Stimulated activated CD8-positive, alpha-beta memory T cell treated with anti-CD3 and anti-CD28 coated beads, Interleukin-2, amount 100 ng/mL, for 48 hours (primary cell): ENCODE measurements at places on chromosomes 16 and 17.
A peak's percentile ranks its signal among the peaks of the same experiment; 100 is the strongest.

GRCh38 chr17:6913608-6914443, 82.0 kb upstream of the ALOX12 start:
- peak; percentile 73 for DNase-seq

- DNase-seq: no peak
These were observed 16.5 kb upstream of the NSMCE1 start for GRCh38 chr16:27284865-27285675.

GRCh38 chr16:87094556-87094865, 222.7 kb downstream of the C16orf95 start:
- DNase-seq: no peak

GRCh38 chr17:8397636-8398035, at the start of gene RNF222:
RNF222 (minus strand) TSS chr17:8397827; CDS start chr17:8393461, 4,366 bp downstream.
- DNase-seq: no peak

DNA sequence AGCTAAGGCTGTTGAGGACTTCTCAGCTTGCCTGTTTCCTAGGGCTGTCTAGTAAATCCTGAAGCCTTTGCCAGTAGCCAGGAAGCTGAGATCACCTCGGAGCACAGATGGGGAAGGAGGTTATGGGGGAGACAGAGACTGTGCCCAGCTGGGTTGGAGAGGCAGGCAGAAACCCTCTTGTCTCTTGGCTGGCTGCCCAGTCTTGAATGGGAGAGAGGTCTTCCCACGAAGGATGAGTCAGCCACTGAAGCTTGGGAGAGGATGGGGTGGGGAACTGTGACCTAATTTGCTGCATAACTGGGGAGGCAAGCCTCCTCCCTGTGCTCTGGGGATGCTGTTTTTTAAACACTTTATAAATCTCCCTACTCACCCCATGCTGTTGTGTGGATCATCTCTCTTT, 69.8 kb downstream of the SHISA9 start:
- DNase-seq: no peak

- no peak for DNase-seq
These were observed 31.7 kb upstream of the KCNJ2 start for GRCh38 chr17:70137451-70138230.

DNA sequence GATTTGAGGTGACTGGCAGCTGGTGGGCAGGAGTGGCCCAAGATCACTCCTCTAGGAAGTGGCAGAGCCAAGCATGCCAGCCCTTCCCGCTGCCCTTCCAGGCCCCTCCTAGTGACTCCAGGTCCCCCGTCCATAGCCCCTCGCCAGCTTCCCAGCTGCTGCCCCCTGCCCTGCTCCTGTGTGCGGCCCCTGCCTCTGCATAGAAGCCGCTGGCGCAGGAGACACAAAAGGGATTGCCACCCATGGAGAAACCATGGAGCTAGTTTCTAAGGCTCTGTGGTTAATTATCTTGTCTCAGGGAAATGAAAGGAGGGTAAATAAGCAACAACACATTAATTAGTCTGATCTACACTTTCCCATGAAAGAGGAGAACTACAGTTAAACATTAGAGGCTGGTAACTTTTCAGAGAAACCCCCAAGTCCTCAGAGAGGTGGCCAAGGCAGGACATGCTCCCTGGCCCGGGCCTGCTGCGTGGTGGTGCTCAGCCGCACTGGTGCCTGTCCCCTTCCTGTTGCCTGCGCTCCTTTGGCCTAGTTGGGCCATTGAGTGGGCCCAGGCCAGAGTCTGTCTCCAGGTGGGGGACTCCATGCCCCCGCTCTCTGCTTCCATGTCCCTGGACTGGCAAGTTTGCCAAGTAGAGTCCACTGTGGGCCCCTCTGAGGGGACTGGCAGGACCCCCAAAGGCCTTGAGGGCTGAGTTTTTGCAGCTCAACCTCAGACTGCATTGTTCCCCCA, 65.2 kb downstream of the PRMT7 start:
- no peak for DNase-seq

DNA sequence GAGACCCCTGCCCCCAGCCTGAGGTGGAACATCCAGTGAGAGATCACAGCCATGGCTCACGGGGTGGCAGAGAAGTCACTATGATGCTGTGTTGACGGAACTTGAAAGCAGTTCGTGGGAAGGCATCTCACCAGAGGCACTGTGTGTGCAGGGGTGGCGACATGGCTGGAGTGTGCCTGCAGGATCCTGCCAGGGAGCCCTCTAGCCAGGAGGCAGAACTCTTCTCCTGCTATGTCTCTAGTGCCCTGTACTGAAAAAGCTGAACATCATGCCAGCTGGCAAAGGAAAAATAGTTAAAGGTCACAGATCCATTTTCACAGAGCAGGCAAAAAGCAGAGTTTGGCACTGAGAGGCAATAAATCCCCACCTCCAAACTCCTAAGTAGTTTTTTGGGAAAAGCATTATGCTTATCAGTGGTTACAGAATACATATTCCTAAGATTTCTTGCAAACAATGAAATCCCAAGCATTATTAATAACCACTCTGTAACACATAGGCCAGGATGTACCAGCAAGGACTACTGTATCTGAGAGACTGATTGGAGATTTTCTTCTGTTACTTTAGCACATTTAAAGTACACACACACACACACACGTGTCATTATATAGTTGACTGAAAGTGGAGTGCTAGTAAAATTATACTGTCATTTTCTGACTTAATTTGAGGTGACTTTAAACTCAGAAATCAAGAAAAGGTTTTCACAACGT, 36.8 kb downstream of the TNRC6C start:
- DNase-seq: no peak

- DNase-seq: peak; percentile 59
These were observed 1.1 kb upstream of the STUB1 start for GRCh38 chr16:678858-679813.

GRCh38 chr17:67689534-67690177, 28.1 kb upstream of the NOL11 start:
- no peak for DNase-seq

DNA sequence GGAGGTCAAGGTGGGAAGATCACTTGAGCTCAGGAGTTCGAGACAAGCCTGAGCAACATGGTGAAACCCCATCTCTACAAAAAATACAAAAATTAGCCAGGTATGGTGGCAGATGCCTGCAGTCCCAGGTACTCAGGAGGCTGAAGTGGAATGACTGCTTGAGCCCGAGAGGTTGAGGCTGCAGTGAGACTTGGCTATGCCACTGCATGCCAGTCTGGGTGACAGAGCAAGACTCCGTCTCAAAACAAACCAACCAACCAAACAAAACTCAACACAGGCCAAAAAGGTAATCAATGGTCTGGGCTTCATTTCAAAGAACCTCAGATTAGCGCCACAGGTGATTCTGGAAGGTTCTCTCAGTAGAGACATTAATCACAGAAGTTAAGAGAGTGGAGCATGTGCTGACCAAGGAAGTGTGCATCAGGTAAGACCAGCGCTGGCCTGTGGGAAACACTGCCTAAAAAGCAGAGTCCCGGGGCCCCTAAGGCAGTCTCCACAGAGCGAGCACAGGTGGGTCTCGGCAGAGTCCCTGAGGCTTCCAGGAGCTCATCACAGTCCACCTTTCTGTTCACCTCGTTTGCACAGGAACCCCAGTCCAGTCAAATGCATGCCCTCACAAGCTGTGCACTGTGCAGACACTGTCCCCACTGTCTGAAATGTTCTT, 71.5 kb upstream of the TRAP1 start:
- DNase-seq: no peak

GRCh38 chr17:32504166-32504990, 17.6 kb downstream of the CDK5R1 start:
- DNase-seq: no peak

DNA sequence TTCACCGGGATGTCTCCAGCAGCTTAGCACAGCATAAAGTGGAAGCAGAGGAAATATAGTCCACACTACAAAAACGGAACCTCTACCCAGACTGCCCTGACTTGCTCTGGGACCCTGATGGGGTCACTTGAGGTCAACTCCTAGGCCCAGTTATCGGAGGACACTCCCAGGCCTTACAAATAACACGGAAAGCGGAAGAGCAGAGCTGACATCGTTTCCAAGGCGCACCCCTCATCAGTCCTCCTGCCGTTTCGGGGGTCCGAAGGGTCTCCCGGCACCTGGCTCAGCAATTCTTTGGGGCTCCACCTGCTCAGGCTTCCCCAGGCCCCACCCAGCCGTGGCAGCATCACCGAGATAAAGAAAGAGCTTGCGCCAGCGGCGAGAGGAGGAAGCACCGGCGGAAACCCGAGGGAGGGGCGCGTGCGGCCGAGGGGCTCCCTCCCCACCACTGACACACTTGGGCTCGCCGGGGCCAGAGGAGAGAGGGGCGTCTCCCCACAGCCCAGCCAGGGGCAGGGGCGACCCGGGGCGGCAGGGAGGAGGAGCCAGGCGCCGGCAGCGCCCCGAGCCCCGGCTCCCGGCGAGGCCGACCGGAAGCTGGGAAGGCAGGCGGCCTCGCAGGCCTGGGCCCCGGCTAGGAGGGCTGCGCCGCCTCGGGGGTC, 727 bp downstream of the CORO7 start:
- DNase-seq: peak; percentile 41

- no peak for DNase-seq
These were observed 9.9 kb downstream of the XYLT1 start for GRCh38 chr16:17460890-17461289.

DNA sequence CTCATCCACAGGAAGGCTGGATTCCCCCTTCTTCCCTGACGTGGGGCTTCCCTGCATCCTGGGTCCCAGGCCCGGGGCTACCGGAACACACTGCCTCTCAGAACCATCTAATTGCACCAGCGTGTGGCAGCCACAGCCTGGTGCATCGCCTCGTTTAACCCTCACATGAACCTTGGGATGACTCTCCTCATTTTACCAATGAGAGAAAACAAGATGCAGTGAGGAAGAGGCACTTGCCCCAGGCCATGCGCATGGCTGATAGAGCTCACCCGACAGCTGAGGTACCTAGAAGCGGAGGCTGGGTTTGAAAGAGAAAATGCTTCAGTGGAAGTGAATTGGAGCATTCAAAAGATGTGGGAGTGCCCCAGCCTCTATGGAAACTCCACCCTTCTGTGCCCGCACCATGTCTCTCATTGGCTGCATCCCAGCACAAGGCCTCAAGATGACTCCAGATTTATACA, 162.3 kb downstream of the KATNIP start:
- DNase-seq: no peak

GRCh38 chr17:59754552-59754951, 47.1 kb downstream of the VMP1 start:
- DNase-seq: no peak
